ENCODE measurements at places on chromosomes 2 and 18.
A peak's percentile ranks its signal among the peaks of the same experiment; 100 is the strongest.

DNA sequence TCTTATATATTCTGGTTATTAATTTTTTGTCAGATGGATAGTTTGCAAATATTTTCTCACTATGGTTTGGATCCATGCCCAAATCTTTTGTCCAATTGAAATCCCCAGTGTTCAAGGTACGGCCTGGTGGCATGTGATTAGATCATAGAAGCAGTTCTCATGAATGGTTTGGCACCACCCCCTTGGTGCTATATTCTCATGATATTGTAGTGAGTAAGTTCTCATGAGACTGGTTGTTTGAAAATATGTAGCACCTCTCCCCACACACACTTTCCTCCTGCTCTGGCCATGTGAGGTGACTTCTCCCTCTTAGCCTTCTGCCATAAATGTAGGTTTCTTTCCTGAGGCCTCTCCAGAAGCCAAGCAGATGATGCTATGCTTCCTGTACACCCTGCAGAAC lies 107.7 kb upstream of the KYNU start:
- DNase-seq = no peak

DNA sequence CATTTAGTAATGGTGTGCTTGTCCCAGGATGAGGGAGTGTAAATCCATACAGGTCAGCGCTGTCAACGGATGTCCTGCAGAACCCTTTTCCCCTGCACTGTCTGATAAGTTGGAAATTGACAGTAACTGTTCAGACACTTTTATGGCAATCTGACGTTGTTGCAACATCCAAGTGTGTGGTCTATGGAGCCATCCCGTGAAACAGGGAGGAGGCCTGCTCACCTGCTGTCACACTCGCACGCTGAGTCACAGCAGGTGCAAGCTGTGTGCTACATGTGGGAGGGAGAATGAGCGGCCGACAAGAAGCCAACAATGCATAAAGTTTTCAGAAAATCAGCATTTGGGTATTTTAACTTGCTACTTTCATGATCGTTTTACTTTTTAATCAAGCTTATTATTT lies 43.7 kb upstream of the RMDN2 start:
- no peak for DNase-seq

GRCh38 chr2:208148803-208149202 lies 2.8 kb upstream of the CRYGB start:
- DNase-seq = no peak

- peak; percentile 35 for DNase-seq
Observed at GRCh38 chr2:206071807-206072206, 14.2 kb downstream of the INO80D start.

DNA sequence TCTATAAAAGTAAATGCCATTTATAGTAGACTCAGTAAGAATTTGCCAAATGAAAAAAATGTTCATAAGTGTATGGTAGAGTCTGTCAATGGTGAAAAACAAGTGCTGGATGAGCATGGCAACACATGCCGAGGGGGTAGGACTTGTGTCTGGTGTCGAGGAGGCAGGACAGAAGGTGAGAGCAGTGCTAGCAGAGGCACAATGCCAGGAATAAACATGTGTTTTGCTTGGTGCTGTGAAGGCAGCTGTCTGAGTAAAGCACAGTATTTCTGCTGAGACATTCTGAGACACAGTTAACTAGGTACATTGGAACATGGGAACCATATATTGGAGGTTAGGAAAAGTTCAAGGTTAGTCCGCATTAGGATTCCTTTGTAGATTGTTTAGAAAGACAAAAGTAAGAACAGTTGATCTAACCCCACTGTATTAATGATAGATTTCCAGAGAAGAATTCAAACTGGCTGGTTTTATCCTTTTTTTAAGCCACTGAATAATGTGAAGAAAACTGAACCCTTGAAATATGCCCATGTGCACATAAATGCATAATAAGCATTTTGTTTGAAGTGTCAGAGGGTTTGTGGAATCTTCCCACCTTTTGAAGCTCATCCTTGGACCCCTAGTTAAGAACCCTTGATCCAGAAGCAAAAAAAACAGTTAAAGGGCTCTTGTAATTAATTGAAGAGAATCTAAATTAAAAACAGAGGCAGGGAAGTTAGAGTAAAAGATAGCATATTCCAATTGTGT lies 7.1 kb downstream of the RBM45 start:
- no peak for DNase-seq

GRCh38 chr2:230961091-230961491 lies 34.8 kb upstream of the SPATA3 start:
- DNase-seq = no peak

- DNase-seq = no peak
Observed at GRCh38 chr2:11068079-11068741, 87.1 kb upstream of the SLC66A3 start.

- DNase-seq = no peak
Observed at GRCh38 chr2:194700116-194700515, 956.9 kb upstream of the SLC39A10 start.

- DNase-seq = no peak
Observed at GRCh38 chr2:37833423-37833822, 91.7 kb upstream of the RMDN2 start.

GRCh38 chr18:35746826-35747339 lies 165.3 kb downstream of the GALNT1 start:
- no peak for DNase-seq

DNA sequence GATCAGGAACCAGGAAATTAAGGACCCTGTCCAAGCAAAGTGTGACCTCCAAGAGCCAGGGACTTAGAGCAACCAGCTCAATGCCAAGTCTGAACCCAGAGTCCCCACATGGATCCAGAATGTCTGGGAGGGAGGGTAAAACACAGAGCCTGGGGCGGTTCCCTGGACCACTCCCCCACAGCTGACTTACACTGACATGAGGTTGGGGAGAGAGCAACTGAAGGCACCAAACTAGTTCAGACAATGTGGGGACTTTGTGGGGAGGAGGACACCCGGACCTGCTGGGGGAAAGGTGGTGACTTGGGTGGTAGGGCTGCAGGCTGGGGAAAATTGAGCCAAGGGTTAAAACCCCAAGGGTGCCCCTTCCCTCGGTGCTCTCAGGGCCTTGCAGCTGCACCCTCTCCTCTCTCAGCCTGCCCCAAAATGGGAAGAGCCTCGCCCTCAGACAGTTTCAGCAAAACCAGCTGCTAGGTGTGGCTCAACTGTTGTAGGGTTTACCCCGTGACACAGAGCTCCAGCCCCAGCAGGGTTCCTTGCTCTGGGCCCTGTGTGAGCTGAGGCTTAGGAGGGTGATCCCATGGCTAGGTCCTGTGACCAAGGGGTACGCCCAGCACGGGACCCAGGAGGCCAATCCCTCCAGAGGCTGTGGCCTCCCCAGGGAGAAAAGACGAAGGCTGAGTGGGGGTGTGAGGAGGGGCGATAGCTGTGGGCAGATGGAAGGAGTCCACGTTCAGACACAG lies 28.6 kb downstream of the MARCO start:
- no peak for DNase-seq

DNA sequence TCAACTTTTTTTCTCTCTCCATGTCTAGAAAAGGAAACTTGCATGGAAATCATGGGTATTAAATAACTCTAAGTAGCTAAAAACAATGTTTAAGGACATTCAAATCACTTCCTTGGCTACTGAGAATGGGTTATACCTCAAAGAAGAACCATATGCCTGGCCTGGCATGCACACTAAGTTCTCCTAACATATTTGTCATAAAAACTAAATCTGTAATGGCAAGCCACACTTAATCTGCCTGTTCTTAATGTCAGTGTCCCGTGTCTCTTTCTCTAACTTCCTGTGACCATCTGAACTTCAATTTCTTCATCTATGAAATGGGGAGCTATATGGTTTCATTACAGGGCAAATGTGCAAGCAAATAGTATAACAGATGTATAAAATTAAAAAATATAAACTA lies 11.1 kb downstream of the PDE1A start:
- DNase-seq = no peak

DNA sequence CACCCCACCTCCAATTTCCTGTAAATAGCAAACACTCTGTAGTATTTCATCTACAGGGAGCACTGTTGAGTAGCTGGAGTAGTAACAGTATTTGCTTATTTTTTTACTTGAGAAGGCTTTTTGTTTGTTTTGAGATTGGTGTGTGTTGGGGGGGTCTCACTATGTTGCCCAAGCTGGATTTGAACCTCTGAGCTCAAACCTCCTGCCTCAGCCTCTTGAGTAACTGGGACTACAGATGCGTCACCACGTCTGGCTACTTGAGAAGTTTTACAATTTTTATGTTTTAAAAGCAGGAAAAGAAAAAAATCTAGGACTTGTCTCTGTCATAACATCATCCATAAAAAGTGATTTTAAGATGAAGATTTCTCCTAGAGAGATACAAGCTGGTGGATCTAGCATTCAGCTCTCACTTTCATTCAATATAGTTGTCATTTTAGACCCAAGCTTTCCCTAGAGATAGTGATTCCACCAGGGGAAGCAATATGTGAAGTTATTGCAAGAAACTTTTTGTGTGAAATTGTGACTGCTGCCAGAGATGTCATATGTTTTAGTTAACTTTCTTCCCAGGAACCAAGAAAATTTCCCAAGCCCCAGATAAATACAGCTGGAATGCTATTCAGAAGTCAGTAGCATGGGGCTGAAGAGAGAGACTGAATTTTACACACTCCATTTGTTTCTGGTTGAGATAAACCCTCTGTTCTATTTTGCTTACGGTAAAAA lies 60.2 kb upstream of the MAP4K3 start:
- no peak for DNase-seq

DNA sequence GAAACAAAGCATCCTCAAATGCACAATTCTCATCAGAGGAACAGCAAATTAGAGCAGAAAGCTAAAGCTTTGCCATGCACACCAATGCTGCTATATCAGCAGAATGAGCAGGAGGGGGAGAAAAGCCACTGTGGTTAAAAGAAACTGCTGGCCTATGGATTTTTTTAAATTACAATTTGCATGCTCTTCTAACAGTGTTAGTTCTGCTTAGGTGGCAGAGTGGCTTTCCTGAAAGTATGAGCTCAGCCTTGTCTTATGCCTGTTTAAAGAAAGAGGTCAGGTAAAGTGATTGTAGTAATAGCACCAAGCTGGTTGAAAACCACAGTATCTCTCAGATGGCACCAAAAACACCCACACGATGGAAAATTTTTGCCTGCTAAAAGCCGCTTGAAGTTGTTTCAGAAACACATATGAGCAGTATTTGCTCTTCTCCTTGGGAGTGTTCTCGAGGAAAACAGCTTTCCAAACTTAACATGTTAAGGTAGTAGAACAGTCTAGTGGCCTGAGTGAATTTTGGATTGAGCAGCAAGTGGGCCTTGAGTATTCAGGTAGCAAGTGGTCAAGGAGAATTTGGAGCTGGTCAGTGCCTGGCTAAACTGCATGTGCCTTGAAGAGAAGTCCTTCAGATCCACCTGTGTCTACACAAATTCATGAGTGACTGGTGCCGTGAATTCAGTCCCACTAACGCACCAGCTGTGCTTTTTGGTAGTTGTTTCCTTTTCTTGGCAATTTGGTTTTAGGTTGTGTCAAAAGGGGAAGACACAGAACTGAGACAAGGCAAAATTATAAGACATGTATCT lies 19.6 kb upstream of the NDUFV2 start:
- DNase-seq = no peak

- DNase-seq = no peak
Observed at GRCh38 chr18:62413206-62413605, 88.1 kb downstream of the TNFRSF11A start.

GRCh38 chr2:226835796-226836547 lies at the start of gene RHBDD1:
RHBDD1 (plus strand) TSS chr2:226836054; CDS start chr2:226864694, 28,640 bp downstream.
- peak; percentile 95 for DNase-seq

- DNase-seq = no peak
Observed at GRCh38 chr2:36357847-36358659, 2.5 kb downstream of the CRIM1 start.

DNA sequence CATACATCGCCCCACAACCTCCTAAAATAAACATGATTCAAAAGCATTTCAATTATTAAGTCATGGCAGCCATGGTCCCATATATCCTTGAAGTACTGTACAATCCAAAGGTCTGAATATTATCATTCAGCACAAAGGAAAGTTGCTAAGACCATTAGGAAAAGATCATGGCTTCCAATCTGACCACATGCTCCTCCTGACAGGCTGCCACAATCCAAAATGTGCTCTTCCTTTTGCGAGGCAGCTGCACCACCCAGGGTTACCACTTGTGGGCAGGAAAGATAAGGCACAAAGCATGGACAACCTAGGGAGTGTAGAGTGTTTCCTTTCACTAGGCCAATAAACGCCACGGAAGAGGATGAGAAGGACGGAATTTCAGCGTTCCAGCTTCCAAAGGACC lies 5.4 kb downstream of the BOLA3 start:
- DNase-seq = peak; percentile 87

- peak; percentile 1 for DNase-seq
Observed at GRCh38 chr2:204407204-204408014, 137.9 kb upstream of the PARD3B start.

GRCh38 chr2:150126143-150126740 lies 361.2 kb downstream of the RND3 start:
- no peak for DNase-seq

GRCh38 chr2:136242687-136243277 lies 124.8 kb upstream of the CXCR4 start:
- DNase-seq = no peak

DNA sequence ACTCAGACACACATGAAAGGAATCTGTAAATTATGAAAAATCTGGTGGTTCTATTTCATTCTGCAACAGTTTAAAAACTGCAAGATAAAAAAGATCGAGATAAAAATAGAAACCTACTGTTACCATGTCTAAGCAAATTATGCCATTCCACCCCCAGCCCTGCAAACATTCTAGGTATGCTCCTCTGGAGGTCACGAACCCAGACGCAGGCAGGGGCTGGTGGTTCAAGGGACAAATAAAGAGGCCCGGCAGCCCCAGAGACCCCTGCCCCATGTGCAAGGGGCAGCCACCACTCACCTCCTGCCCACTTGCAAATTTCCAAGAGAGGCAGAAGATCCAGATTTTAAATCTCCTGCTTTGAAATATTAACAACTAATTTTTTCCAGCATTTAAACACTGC lies 210.5 kb downstream of the ANAPC1 start:
- DNase-seq = no peak

- DNase-seq = no peak
Observed at GRCh38 chr2:147888680-147889079, 43.9 kb downstream of the ACVR2A start.

GRCh38 chr18:79864006-79864725 lies 66.4 kb downstream of the KCNG2 start:
- no peak for DNase-seq

Data from hematopoietic multipotent progenitor cell treated with erythropoietin and hydrocortisone succinate and interleukin-3 and kit ligand, for 8 days (in vitro differentiated cells).